ENCODE measurements at places on chromosomes 2 and 18.

GRCh38 chr2:215241791-215242305 is 70.0 kb upstream of the ATIC start:
- no peak for DNase-seq

DNA sequence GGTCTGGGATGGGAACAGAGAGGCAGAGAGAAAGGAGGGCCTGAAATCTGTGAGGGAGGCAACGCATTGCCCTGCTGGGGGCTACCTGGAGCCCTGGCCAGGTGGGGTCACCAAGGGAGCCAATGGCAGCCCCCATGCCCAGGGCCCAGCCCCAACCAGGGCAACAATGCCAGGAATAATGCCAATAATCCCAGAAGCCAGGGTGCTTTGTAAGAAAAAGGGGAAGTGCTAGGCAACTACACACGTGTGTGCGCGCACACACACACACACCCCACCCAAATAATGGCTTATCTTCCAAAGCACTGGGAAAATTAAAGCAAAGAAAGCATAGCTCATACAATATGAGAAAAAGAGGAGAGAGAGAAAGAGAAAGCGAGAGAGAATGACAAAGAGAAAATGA is 7.0 kb upstream of the CLEC4F start:
- DNase-seq, result no peak

DNA sequence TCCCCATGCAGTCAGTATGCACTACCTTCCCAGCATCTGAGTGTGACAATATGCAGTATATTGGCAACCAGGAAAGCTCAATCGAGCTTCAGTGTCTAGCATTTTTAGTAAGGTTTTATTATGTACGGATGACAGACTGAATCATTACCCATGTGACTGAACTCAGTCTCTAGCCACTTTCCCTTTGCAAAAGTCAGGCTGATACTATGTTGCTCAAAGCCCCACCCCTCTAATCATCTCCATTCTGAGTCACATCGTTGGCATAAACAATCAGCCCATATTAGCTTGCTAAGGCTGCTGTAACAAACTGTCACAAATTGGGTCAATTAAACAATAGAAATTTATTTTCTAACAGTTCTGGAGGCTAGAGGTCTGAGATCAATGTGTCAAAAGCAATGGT is 25.8 kb upstream of the SRD5A2 start:
- no peak for DNase-seq

- DNase-seq, result no peak
Measured at GRCh38 chr2:120531365-120531764, 185.4 kb downstream of the INHBB start.

GRCh38 chr2:224036731-224037361 is 2.2 kb downstream of the SERPINE2 start:
- no peak for DNase-seq

DNA sequence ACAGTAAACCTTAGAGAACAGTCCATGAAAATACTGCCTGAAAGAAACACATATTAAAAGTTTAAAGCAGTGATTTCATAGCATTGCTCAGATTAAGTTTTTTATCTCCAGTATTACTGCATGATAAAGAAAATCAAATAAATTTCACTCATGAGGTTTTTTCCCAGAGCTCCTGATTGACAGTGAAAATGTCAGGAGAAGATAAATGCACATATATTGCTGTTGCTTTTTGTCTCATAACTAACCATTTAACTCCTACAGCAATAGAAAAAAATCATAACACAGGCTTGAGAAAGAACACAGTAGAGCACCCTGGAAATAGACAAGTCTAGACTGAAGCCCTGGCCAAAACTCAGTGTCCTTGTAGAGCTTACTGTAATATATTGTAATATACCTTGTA is 391.0 kb downstream of the TMX3 start:
- no peak for DNase-seq

GRCh38 chr2:67453310-67453709 is 56.2 kb downstream of the ETAA1 start:
- DNase-seq, result no peak

GRCh38 chr2:60094450-60094929 is 459.0 kb downstream of the BCL11A start:
- DNase-seq, result no peak

DNA sequence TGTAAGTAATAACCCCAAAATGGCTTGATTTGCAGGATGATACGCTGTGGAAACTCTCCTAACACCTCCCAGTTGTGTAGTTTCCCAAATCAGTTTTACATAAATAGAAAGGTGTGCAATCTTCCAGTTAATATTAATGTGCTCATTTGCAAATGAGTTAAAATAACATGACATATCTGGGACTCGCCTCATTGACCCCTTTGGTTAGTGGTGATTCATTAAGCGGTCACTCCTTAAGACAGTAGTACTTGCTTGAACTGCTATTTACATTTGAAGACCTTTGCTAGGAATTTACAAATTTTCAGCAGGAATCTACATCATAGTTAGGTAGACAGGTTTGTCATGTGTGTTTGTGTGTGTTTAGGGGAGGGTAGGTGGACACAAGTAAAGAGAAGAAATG is 1367.7 kb upstream of the CELF4 start:
- no peak for DNase-seq

- DNase-seq, result no peak
Measured at GRCh38 chr2:47785986-47786385, 3.0 kb downstream of the MSH6 start.

- DNase-seq, result no peak
Measured at GRCh38 chr2:209519906-209520305, 96.1 kb downstream of the MAP2 start.

DNA sequence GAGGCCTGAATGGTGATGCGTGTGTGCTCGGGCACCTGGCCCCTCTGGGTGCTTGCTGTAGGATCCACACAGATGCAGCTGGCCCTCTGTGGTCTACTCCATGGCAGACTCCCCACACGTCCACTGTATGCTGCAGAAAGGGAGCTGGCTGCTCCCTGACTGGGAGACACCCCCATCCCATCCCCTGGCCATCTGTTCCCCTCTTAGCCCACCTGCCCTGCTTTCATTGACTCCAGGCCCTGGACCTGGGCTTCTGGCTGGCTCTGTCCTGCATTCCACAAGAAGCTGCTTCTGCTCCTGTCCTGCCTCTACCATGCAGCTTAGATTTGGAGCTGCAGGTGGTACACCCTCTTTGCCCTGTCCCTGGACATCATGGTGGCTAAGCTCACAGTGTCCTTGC is 80.1 kb downstream of the FHOD3 start:
- DNase-seq, result no peak

DNA sequence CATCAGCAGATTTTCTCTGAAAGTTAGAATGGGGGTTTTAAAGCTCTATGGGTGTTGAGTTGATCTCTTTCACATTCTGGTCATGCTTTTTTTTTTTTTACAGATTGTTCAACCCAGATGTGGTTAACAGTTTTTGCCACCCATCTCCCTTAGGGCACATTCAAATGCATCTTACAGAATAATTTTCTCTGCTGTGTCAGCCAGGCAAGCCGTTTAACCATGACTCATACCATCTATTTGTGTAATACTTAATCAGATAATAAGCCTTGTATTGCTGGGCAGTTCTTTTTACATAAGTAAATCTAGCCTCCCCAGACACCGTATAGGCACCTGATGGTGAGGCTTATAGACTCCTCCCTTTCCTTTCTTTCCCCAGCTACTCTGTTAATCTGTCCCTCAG is 62.0 kb downstream of the TGIF1 start:
- DNase-seq, result no peak

GRCh38 chr18:10354241-10354811 is 100.1 kb upstream of the APCDD1 start:
- no peak for DNase-seq

GRCh38 chr18:38028946-38029345 is 463.3 kb upstream of the CELF4 start:
- no peak for DNase-seq

DNA sequence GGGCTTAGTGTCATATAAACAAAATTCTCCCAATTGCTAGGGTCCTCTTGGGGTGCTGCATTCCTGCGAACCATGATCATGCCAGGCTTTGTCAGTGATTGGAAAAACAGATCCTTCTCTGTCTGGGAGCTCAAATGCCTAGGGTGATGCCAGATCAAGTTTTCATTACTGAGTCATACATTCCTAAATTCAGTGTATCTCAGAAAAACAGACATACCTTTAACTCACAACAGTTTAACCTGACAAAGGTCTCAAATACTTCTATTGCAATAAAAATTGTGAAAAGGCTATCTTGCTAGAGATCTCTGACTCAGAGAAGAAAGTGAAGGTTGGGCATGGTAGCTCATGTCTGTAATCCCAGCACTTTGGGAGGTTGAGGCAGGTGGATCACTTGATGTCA is 86.9 kb downstream of the SH3YL1 start:
- no peak for DNase-seq

DNA sequence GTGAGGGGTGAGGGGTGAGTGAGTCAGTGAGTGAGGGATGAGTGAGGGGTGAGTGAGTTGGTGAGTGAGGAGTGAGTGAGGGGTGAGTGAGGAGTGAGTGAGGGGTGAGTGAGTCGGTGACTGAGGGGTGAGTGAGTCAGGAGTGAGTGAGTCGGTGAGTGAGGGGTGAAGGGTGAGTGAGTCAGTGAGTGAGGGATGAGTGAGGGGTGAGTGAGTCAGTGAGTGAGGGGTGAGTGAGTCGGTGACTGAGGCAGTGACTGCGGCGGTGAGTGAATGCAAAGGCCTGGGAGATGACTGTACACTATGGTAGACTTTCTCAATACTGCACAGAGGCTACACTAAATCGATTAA is 16.6 kb downstream of the THAP4 start:
- DNase-seq, result no peak

- DNase-seq, result no peak
Measured at GRCh38 chr18:26575865-26576217, 27.5 kb upstream of the KCTD1 start.

GRCh38 chr2:111923276-111923804 is 24.9 kb downstream of the MERTK start:
- no peak for DNase-seq

DNA sequence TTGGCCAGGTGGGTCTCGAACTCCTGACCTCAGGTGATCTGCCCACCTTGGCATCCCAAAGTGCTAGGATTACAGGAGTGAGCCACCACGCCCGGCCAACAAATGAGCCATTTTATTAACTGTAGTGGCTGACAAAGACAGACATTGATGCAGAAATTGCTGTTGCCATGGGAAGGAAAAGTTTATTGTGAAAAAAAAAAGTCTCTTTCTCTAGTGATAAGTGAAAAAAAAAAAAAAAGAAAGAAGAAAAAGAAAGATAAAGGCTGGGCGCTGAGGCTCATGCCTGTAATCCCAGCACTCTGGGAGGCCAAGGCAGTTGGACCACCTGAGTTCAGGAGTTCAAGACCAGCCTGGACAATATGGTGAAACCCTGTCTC is 39.8 kb upstream of the RAB1A start:
- no peak for DNase-seq

DNA sequence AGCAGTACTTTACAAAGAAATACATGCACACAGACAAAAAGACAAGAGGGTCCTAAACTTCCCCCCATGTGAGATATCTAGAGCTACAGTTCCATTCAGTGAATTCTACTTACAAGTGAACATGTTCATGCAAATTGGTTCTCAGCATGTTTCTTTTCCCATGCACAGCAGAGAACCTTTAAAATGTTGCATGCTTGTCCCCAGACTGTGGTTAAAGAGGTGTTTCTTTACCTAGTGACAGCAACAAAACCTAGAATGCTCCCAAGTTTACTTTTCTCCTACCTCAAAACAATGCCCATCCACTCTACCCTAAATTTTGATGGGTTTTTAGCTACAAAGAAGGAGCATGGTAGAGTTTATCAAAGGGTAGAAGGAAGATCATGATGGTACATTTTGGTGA is 43.7 kb downstream of the FN1 start:
- no peak for DNase-seq

- DNase-seq, result no peak
Measured at GRCh38 chr18:48172226-48173006, 236.8 kb downstream of the ZBTB7C start.

- DNase-seq, result no peak
Measured at GRCh38 chr2:197007716-197008628, 81.5 kb upstream of the PGAP1 start.

GRCh38 chr2:217972490-217972889 is 30.3 kb downstream of the TNS1 start:
- DNase-seq, result no peak

GRCh38 chr2:147636238-147636882 is 208.5 kb upstream of the ACVR2A start:
- DNase-seq, result no peak

- no peak for DNase-seq
Measured at GRCh38 chr2:186575856-186576255, 14.0 kb upstream of the ITGAV start.

DNA sequence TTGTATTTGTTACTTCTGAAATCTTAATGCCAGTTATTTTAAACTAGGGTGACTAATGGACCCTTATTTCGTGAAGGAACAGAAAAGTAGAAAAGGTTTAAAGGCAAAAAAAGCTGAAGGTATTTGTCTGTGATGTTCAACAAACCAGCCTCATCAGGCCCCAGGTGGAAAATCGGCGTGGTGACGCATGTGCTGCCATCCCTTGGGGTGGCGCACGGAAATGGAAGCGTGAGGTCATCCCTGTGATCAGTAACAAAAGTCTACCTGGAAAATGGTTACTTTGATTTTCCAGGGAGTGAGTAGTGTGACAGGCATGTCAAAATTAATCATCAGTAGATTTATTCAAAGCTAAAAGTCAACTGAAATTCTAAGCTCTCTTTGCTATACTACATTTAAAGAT is 313.2 kb downstream of the GBX2 start:
- DNase-seq, result no peak

- DNase-seq, result no peak
Measured at GRCh38 chr2:1673160-1673944, 71.0 kb downstream of the PXDN start.

DNA sequence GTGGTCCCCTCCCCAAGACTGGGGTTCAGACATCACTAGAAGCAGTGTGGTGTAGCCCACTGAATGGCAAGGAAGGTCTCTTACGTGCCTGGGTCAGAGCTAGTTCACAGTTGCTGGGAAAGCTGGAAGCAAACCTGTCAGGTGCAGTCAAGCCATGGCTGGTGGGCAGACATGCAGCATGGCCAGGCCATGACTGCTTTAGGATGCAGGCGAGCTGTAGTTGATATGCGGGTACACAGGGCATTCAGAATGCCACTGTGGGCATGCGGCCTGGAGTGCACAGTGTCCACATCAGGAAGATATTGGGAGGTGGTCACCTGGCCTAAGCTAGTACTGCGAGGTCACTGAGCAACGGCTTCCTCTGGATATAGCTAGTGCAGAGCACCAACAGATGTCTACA is 11.8 kb upstream of the SLC9A4 start:
- DNase-seq, result no peak

- DNase-seq, result no peak
Measured at GRCh38 chr2:62795341-62795740, 89.8 kb downstream of the EHBP1 start.

- no peak for DNase-seq
Measured at GRCh38 chr2:60490441-60490840, 63.0 kb downstream of the BCL11A start.
